Astrocyte of the cerebellum (primary cell): ENCODE measurements at places on chromosomes 2 and 18.

- no peak for DNase-seq
These were observed 212.0 kb downstream of the TNS1 start for GRCh38 chr2:217790681-217791392.

DNA sequence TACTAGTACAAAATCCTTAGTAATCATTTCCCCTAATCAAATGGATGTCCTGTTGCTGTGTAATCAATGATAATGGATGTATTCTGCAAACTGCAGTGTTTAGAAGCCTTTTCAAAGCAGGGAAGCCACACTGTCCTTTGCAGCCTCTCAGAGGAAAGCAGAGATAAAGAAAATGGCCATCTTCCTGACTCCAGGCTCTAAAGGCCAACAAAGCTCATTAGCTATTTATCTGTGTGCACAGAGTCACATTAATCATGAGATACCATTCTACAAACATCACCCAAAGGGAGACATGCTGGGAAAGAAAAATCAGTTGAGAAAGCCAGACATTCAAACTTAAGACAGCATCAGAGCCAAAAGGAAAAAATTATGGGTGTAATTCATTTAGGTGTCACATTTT is 165.0 kb downstream of the RAD51AP2 start:
- DNase-seq = no peak

DNA sequence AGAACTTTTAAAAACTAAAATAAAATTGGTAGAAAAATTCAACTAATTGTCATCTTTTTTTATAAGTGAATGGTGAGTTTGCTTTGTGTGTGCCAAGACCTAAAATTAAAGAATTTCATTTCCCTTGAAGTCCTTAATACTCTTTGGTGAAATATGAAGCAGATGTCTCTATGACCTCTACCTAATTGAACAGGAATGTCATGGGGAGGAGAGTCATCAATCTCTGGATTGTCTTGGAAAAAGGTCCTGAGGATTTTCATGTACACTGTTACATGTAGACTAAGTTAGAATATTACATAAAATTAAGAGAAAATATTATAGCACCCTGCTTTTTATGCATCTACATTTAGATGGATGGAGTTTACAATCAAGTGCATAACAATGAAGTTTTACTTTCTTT is 177.9 kb upstream of the LRP1B start:
- no peak for DNase-seq

DNA sequence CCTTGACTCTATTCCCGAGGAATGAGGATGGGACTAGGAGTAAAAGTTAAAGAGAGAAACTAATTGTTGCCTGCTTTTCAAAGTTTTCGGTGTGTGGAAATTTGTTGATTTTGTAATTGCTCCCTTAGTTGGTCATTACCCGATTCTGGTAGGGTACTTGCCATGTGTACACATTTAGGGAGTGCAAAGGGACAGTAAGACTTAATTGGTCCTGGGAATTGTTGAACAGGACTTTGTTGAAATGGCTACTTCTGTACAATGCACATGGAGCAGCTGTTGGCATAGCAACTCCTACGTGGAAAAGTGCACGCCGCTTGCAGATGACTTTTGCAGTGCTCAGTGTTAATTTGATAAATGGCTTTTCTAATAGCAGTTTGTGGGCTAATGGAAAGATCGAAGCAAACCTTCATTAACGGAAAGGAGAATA is 22.9 kb downstream of the EPAS1 start:
- no peak for DNase-seq

DNA sequence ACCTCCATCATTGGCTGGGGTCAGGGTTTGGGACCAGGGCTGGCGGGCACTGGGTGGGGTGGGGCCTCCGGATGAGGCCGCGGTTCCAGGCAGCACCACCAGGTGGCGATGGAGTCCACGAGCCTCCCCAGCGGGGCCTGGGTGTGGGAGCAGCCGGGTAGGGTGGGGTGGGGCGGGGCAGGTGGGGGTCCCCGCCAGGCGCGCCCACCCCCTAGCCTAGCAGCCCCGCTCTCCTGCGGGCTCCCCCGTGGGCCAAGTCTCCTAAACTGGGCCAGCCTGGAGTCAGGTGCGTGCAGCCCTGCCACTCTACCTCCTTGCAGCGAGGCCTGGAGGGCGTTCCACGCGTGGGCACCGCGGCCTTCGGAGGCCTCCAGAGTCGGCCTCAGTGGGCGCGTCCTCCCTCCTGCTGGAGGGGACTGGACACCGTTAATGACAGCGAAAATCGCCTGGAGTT is 187.5 kb downstream of the TWIST2 start:
- no peak for DNase-seq

GRCh38 chr2:48180557-48180956 is 274.3 kb upstream of the FBXO11 start:
- no peak for DNase-seq

GRCh38 chr18:58207520-58208152 is 163.6 kb downstream of the NEDD4L start:
- no peak for DNase-seq

DNA sequence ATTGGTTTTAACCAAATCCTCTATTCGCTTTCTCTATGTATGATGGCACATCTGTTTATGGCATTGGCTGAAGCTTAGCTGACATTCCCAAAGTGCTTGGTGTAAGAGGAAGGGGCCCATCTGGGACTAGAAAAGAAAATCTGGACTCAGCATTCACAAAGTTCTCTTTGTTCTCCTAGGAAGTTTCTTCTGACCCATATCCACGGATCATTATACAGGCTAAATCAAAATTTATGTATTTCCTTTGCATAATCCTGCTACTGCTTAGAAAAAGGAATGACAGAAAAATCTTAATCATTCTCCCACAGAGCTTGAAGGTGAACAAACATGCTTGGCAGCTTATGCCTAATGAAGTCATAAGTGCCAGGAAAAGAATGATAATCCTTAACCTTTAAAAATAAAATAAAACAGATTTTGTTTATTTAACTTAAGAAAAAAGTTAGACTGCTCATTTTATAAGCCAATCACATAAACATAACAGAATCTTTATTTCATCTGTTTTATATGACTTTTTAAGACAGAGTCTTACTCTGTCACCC is 88.4 kb downstream of the NYAP2 start:
- DNase-seq = no peak

DNA sequence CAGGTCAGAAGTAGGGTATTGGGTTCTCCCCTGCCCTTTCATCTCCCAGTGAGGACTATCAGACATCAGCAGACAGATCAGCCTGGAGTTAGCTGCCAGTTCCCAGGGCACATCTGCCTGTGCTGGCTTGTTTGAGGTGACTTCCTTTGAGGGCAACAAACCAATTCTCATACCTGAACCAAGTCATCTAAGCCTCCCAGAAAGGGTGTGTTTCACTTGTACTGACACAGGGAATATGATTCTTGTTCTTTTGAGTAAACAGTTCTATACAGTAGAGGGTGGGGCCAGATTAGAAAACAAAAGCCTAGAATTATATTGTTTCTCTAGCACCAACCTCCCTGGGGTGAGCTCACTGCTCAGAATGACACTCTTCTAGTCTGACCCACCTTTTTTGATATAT is 591.9 kb downstream of the SLC4A3 start:
- no peak for DNase-seq

- DNase-seq = no peak
These were observed 1.4 kb downstream of the DNAJC10 start for GRCh38 chr2:182717416-182717815.

DNA sequence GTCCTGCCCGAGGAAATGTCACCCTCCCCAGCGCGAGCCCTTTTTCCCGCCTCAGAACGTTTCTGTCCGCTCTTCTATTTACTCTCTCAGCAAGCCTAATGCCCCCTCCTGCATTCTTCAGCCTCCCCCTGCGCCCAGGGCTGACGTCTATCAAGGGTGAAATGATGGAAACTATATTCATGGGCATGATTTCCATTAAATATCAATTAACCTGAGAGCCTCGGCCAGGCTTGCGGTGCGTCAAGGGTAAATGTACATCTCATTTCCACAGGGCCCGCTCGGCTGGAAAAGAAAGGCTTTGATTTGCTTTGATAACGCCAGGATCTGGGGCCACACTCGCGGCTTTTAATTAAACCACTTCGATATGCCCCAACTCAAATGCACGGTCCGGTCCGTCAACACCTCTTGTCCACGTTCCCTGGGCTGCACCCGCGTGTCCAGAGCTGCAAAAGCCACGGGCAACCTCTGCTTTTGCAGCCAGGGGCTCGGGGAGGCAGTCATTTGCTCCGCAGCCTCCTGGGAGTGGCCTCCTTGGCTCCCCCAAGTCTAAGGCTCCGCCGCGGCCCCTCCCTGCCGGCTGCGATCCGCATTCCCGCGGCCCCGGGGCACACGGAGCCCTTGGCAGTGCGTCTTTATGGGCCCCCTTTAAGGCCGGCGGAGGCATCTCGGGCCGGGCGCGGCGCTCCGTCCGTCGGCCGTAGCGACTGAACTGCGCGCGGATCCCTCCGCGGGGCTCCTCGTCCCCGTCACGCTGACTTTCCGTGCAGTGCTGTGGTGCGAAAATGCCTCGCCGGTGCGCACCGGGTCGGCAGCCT is at the start of gene HOXD8:
HOXD8 (plus strand) TSS at position 724 of the 815 bp plus-strand sequence. CDS start 662 bp downstream, outside the sequence.
- no peak for DNase-seq

- DNase-seq = no peak
These were observed 1.4 kb downstream of the DOK6 start for GRCh38 chr18:69401972-69402532.

- peak; percentile 28 for DNase-seq
These were observed 66.7 kb downstream of the ETAA1 start for GRCh38 chr2:67463810-67464209.

GRCh38 chr2:206160807-206161179 is 1.1 kb downstream of the EEF1B2 start:
- DNase-seq = no peak

DNA sequence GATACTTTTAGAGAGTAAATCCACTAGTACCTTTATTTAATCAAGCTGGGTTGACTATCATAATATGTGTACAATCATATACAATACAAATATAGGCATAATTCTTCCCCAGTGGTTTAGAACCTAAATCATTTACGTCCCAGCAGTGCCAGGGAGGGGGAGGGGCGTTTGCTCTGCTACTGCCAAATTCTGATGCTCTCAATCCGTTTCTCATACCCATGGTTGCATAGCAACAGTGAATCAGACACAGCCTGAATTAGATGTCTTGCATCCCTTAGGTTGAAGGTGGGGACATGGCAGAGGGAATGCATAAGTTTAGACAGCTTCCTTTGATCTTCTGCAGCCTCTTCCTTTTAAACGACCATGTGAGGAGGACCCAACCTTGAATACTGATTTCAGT is 135.4 kb downstream of the ABCA12 start:
- DNase-seq = peak; percentile 2

DNA sequence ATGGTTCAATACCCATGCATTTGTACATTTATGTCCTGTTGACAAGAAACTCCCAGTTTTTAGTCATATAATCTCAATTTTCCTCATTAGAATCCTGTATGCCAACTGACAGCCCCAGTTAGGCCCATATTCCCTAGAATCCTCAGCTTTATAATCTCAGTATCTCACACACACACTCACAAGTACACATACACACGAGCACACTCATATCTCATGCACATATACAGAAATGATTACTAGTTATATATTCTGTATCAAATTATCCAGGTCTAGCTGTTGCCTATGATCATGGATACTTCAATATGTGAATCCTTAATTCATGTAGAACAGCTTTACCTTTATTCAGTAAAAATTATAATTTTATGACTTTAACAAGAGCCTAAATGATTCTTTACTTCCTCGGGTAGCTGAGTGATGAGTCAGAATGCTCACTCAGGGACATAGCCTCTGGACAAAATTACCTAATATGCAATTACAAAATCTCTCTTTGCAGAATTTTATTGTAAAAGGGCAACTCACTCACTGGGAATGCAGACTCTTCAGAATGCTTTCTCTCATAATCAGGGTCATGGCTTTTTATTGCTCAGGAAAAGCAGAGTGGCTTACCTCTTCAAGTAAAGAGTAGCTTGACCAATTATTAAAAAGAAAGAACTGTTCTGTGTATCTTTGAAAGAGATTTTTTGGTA is 193.6 kb upstream of the PIK3C3 start:
- peak; percentile 59 for DNase-seq

DNA sequence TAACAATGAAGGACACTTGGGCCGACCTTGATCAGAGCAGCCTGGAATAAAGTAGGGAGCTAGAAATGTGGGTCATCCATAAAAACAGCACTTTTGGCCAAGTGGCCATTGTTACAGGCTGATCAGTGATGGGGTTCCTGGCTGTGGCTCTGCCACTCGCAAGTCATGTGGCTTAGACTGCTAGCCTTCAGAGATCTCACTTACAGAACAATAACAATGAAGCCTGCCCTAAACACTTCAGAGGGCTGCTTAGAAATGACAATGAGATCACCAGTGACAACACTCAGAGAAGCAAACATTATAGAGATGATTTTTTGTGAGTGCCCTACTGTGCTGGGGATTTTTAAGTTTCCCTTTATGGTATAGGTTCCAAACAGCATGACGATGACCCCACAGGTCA is 107.9 kb upstream of the LMAN1 start:
- DNase-seq = no peak

GRCh38 chr18:72041313-72042032 is 502.7 kb downstream of the CBLN2 start:
- no peak for DNase-seq

DNA sequence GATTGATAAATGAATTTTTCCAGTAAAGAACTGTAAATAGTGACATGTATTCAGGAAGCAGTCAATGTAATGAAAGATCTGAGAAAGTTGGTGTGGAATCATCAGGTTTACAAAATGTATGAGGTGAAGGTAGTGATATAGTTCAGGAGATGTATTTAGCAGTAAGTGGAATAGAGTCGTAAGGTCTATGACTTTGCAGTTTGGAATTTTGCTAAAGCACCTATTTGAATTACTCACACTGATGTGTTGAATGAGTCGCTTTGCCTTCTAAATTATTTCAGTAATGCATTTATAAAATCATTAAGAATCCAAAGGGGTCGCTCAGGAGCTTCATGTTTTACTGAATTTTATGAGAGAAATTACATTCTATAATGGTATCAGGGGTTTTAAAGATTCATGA is 713.7 kb downstream of the DSC3 start:
- no peak for DNase-seq

GRCh38 chr2:161045726-161046125 is 114.5 kb upstream of the TANK start:
- no peak for DNase-seq

GRCh38 chr2:42810971-42811811 is 18.8 kb upstream of the HAAO start:
- DNase-seq = no peak

GRCh38 chr2:66698091-66698490 is 263.2 kb downstream of the MEIS1 start:
- DNase-seq = no peak

- DNase-seq = no peak
These were observed 74.2 kb downstream of the LPIN1 start for GRCh38 chr2:11820650-11821049.

- no peak for DNase-seq
These were observed 10.4 kb upstream of the FSHR start for GRCh38 chr2:49164729-49165128.

GRCh38 chr2:121245120-121245820 is 39.7 kb downstream of the TFCP2L1 start:
- DNase-seq = no peak

DNA sequence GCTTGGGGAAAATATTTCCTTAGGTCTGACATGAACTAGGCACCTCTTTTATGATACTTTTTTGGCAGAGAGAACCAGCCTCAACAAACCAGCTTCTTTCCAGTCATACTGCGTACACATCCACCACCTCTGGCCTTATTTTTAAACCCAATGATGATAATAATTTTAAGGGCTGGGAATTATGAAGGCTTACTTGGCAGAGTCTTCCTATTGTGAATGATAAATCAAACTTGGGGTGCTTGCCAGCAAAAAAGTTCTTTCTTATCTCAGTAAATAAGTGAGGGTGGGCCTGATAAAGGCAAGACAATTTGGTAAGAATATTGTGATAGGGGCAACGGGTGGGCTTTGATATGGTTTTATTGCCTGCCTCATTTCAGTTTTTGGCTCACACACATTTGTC is 1230.2 kb upstream of the ZEB2 start:
- no peak for DNase-seq

GRCh38 chr2:5538772-5539171 is 153.4 kb upstream of the SOX11 start:
- no peak for DNase-seq
